Caco-2 (cell line): ENCODE measurements at places on chromosomes 1 and 21. TPM values are rescaled to one million over a fixed set of nuclear protein-coding genes. Genes with fewer than 3 reads are reported as not detected.

CATSPERE gene
- total RNA-seq: 0.14 and 0.79 TPM in 2 replicates

DNA sequence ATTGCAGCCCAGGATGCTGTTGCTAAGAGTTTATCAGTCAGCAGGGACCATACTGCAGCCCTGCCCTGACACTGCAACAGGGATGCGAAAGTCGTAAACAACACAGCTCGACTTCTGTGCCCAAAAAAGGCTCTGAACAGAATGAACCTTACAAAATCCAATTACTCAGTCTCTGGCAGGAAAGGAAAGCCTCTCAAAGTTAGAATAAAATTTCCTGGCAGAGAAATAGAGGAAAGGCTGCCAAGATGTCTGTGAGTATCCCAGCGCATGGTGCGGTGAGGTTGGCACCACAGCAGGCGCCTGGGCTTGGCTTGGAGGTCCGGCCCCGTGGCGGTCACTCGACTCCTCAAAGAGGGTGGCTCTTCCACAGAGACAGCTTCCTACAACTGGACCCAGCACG is 185.8 kb downstream of the PCP4 start:
- no peaks in the 10 kb centered on the region for H3K36me3 ChIP-seq
- no peaks in the 10 kb centered on the region for H3K4me1 ChIP-seq
- no peak overlapping the region for H3K27ac ChIP-seq
- DNase-seq: no peak

MYBPH gene
- 19.7 and 25.9 TPM in 2 replicates for total RNA-seq

- H3K27ac ChIP-seq: no peak overlapping the region
- H3K4me3 ChIP-seq: no peak overlapping the region
- peaks cover 3% of the 10 kb centered on the region; the same call in 1 of the 2 replicates for H3K4me1 ChIP-seq
- no peaks in the 10 kb centered on the region for H3K36me3 ChIP-seq
- no peak for DNase-seq
Observed at GRCh38 chr1:87951409-87951808, 622.7 kb downstream of the LMO4 start.

CRP gene
- total RNA-seq: not detected in 2 replicates

GRCh38 chr1:155012776-155013602 is 10.4 kb downstream of the ZBTB7B start:
- no peak for DNase-seq
- peaks cover 39% of the 10 kb centered on the region for H3K4me1 ChIP-seq
- H3K27ac ChIP-seq: no peak overlapping the region
- no peak overlapping the region for H3K4me3 ChIP-seq
- peaks cover 1% of the 10 kb centered on the region for H3K36me3 ChIP-seq

GRCh38 chr21:44433791-44434567 is 21.3 kb upstream of the LRRC3 start:
- no peak overlapping the region for H3K27ac ChIP-seq
- H3K27me3 ChIP-seq: no peaks in the 10 kb centered on the region

DNA sequence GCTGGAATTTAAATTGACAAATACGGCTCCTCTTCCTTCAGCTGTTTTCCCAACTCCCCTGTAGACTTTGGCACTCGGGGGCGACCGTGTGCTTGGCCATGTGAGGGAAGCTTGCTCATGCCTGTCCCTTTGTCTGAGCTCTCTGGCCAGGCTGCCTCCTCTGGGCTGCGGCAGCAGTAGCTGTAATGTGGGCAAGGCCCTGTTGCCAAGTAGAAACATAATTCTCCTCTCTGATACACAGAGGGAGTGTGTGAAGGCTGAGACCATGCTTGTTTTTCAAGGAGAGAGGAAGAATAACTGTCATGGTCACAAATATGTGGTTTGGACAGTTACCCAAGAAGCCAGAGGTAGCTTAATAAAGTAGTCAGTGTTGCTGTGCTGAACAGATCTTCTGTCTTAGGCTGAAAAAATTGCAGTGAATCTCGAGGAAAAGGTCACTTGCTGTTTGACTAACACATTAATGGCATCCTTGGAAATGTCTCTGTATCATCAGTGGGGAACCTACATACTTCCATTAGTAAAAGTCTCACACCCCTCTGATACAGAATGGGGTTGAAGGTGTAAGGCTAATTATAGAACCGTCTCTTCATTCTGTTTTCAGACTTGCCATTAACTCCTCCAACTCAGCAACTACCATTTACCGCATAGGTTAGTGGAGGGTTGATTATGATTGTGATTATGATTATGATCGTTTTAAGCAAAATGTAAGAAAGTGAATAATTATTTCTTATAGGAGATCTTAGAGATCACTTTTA is 94.6 kb downstream of the TGFB2 start:
- H3K27me3 ChIP-seq: no peaks in the 10 kb centered on the region
- no peaks in the 10 kb centered on the region for H3K36me3 ChIP-seq
- H3K27ac ChIP-seq: no peak overlapping the region
- H3K4me1 ChIP-seq: no peaks in the 10 kb centered on the region

PTP4A2 gene
- 150 and 169 TPM in 2 replicates for total RNA-seq

- 0 out of 2 replicates have a peak, but pooled peaks cover 4% of the 10 kb centered on the region for H3K4me1 ChIP-seq
- no peaks in the 10 kb centered on the region for H3K36me3 ChIP-seq
- no peak overlapping the region for H3K4me3 ChIP-seq
- no peaks in the 10 kb centered on the region for H3K27me3 ChIP-seq
- DNase-seq: no peak
Observed at GRCh38 chr1:155504207-155504606, 58.4 kb downstream of the ASH1L start.

- H3K4me1 ChIP-seq: peaks cover 9% of the 10 kb centered on the region
- H3K4me3 ChIP-seq: peak overlapping the region; percentile 53
- H3K27me3 ChIP-seq: no peaks in the 10 kb centered on the region
- H3K36me3 ChIP-seq: no peaks in the 10 kb centered on the region
- no peak for DNase-seq
Observed at GRCh38 chr1:43936431-43937151, 3.0 kb downstream of the ARTN start.

DNA sequence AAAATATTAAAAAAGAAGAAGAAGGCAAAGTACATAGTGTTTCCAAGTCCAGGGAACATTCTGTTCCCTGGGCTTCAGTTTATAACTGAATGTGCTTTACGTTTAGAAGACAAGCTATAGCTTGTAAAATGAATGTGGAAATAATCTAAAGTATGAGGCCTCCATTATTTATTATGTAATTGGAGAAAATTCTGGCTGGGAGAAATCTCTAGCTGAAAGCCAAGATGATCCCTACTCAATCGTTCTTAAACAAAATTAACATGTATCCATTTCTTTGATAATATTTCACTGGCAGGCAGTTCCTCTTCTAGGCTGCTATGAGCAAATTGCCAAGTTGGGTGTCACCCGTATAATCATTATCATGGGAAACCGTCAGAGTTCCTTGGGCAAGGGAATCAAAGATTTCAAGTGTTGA is 52.2 kb upstream of the ETS2 start:
- no peaks in the 10 kb centered on the region for H3K27me3 ChIP-seq
- H3K4me3 ChIP-seq: no peak overlapping the region
- no peaks in the 10 kb centered on the region for H3K36me3 ChIP-seq
- peaks cover 10% of the 10 kb centered on the region for H3K4me1 ChIP-seq

GRCh38 chr1:95467036-95467435 is 233.0 kb downstream of the RWDD3 start:
- no peaks in the 10 kb centered on the region for H3K4me1 ChIP-seq
- H3K27me3 ChIP-seq: no peaks in the 10 kb centered on the region
- no peaks in the 10 kb centered on the region for H3K36me3 ChIP-seq
- H3K4me3 ChIP-seq: no peak overlapping the region
- no peak for DNase-seq
- H3K27ac ChIP-seq: no peak overlapping the region

C1orf210 gene
- total RNA-seq: 7.8 and 9.6 TPM in 2 replicates

DNA sequence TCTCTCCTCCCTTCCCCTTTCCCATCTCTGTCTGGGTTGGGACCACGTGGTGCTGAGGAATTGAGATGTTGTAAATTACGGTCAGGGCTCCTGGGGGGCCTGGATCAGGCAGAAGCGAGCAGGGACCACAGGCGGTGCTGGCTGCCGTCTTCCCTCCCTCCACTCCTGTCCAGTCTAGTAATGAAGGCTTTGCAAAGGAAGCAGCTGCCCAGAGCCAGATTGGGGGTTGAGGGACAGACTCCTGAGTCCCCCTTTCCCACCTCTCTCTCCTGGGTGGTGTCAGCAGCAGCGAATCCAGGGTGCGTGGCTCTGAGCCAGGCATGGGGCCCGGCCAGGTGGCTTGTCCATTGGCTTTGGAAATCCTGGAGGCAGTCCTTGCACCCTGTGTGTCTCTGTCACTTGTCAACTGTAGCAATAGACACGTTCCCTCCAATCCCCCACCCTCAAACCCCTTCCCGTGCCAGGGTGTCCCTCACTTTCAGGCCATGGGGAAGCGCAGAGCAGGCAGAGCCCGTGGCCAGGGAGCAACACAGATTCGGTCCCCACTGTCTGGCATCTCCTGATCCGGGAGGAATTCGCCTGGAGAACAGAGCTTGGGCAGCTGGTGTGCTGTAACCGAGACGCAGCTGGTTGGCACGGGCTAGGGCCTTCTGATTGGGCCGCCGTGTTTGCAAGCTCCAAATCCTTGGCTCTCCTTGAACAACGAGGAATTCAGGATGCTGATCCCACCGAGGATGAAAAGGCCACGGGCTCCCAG is 64.8 kb upstream of the WNT4 start:
- no peaks in the 10 kb centered on the region for H3K36me3 ChIP-seq
- no peak overlapping the region for H3K27ac ChIP-seq
- no peak overlapping the region for H3K4me3 ChIP-seq
- H3K4me1 ChIP-seq: no peaks in the 10 kb centered on the region

UBASH3A gene
- total RNA-seq: not detected in 2 replicates

MPC2 gene
- total RNA-seq: 159 and 169 TPM in 2 replicates

DNA sequence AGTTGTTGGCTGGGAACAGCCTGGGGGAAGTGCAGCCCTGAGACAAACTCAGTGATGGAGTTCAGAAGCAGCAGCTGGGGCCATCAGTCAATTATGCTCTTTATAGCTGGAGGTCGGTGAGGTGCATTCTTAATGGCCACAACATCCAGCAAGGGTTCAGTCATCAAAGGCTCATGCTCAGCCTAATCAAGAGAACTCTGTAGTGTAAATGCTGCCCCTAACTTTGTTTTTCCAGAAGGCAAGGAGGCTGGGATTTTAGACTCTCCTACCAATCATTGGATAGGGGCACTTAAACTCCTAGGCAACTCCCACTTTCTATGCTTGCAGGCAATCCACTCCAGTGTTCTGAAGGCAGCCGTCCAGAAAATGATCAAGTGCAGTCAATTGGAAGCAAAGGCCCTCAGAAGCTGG is 15.0 kb upstream of the RGS4 start:
- no peaks in the 10 kb centered on the region; the same call in 1 of the 2 replicates for H3K4me1 ChIP-seq
- no peak overlapping the region for H3K27ac ChIP-seq
- no peak overlapping the region for H3K4me3 ChIP-seq
- DNase-seq: no peak
- H3K27me3 ChIP-seq: no peaks in the 10 kb centered on the region; the same call in 1 of the 2 replicates

DNA sequence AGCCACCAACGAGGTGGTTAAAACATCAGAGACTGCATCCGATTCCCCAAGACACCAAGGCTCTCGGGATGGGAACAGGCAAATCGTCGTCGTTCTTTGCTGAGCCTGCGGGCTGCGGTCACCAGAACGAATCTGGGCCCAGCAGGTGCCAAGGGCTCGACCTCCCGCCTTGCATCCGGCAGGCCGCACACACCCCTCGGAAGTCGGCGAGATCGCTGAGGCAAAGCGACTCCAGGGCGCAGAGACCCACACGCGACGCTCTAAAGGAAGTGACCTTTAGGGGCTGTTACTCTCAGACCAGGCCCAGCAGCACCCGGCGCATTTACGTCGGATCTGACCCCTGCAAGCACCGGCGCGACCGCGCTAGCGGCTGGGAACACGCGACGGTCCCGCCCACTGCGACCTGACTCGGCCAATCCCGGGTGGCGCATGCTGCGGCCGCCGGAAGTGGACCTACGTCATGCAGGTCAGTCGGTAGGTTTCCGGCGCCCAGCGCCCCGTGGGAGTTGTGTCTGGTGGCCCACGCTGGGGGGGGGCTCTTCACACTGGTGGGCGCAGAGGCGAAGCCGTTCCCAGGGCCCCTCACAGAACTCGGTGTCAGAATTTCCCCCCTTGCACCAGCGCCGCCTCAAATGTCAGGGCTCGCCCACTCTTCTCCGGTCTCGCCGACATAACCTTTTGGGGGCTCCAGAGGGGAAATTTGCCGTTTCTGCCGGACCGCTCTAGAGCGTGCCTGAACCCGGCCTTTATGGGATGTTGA is 7.5 kb upstream of the PARK7 start:
- peak overlapping the region; percentile 68 for H3K4me3 ChIP-seq
- no peaks in the 10 kb centered on the region for H3K27me3 ChIP-seq
- H3K4me1 ChIP-seq: no peaks in the 10 kb centered on the region
- peak; percentile 93 for DNase-seq
- no peaks in the 10 kb centered on the region for H3K36me3 ChIP-seq

DNA sequence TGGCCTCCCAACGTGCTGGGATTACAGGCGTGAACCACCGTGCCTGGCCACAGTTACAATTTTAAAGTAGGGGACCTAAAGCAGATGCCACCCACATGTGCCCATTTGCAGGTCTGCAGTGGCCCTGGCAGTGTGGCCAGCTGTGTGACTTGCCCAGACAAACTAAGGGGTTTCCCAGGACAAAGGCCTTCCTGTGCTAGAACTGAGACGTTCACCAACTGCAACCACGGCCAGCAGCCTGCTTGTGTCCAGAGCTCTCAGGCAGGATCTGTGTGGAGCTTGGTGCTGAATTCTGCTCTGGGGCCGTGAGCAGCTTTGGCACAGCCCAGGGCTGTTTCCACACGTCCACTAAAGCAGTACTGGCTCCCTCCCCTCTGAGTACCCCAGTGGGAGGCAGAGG is 10.6 kb upstream of the PTTG1IP start:
- H3K27me3 ChIP-seq: no peaks in the 10 kb centered on the region
- no peak for DNase-seq
- no peaks in the 10 kb centered on the region for H3K36me3 ChIP-seq
- no peak overlapping the region for H3K4me3 ChIP-seq

GRCh38 chr1:160797861-160798273 is 1.9 kb downstream of the LY9 start:
- no peak for DNase-seq
- H3K36me3 ChIP-seq: no peaks in the 10 kb centered on the region
- H3K27me3 ChIP-seq: no peaks in the 10 kb centered on the region; the same call in 1 of the 2 replicates
- no peaks in the 10 kb centered on the region for H3K4me1 ChIP-seq
- no peak overlapping the region for H3K4me3 ChIP-seq

TSNAX gene
- 37.0 and 39.0 TPM in 2 replicates for total RNA-seq

- H3K27ac ChIP-seq: no peak overlapping the region
- no peaks in the 10 kb centered on the region for H3K36me3 ChIP-seq
- peaks cover 10% of the 10 kb centered on the region for H3K4me1 ChIP-seq
Observed at GRCh38 chr1:209552406-209553264, 30.9 kb upstream of the CAMK1G start.

DNA sequence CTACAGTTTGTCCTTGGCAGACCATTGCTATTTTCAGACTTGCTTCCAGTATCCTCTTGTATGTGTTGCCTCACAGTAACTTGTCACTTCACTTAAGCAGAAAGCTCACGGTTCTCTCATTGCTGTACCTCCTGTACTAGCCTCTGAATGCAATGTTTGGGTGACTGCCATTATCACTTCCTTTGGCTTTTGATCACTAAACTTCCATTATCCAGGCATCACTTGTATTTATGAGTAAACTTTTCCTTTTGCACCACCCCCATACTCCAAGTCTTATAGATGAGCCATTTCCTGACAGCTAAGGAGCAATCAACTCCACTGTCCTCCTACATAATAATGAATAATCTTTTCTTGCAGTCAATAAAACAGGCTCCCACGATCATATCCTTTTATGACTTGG is 255.3 kb downstream of the PDE4B start:
- no peak overlapping the region for H3K27ac ChIP-seq
- no peak overlapping the region for H3K4me3 ChIP-seq
- no peaks in the 10 kb centered on the region for H3K27me3 ChIP-seq
- H3K36me3 ChIP-seq: no peaks in the 10 kb centered on the region

LCE3E gene
- not detected in 2 replicates for total RNA-seq
